Activated CD8-positive, alpha-beta memory T cell treated with anti-CD3 and anti-CD28 coated beads for 48 hours (primary cell): ENCODE measurements at places on chromosomes 6 and 20.

DNA sequence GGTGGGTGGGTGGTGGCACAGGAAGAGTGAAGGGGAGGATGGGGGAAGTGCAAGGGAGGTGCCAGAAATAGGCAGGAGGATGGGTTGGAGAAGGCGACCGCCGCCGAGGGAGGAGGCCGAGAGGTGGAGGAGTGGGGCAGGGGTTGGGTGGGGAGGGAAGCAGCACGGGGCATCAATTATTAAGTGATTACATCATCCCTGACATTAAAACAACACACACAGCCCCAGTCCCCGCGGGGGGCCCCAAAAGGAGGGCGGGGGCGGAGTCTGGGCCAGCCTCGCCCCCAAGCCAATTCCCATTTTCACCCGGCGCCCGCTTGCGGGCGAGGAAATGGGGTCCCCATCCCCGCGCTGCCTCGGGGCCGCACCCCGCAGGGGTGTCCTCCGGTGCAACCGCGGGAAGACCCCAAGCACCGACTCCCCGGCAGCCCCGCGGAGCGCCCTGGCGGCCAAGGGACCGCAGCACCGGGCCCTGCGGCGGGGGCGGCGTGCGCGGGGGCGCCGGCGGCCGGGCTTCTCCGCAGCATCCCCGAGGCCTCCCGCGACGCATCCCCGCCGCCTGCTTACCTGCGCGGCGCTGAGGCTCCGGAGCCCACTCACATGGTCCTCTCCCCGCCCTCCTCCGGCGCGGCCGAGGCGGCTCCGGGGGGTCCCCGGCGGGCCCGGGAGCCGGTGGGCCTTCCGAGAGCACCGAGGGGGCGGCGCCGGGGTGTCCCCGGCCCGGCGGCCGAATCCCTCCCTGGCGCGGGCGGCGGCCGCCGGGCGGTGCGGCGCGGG is 663 bp downstream of the FYN start:
- no peak for DNase-seq

- no peak for DNase-seq
Measured at GRCh38 chr20:59600472-59600871, 3.9 kb upstream of the PHACTR3 start.

DNA sequence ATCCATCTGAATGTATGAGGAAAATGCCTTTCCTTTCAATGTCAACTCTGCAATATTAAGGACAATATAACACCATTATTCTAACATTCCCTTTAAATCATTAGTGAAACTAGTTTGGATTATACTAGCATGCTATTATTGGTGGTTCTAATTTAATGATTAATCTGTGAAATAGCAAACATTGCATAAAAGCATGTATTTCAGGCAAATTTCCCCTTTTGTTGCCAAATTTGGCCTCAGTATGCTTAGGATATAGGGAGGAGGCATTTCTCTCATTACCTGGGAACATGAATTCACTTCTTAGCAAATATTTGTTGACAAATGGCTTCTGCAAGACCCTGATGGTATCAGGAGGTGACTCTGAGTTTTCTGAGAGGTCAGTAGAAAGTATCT is 1.6 kb downstream of the TPMT start:
- DNase-seq, result no peak

DNA sequence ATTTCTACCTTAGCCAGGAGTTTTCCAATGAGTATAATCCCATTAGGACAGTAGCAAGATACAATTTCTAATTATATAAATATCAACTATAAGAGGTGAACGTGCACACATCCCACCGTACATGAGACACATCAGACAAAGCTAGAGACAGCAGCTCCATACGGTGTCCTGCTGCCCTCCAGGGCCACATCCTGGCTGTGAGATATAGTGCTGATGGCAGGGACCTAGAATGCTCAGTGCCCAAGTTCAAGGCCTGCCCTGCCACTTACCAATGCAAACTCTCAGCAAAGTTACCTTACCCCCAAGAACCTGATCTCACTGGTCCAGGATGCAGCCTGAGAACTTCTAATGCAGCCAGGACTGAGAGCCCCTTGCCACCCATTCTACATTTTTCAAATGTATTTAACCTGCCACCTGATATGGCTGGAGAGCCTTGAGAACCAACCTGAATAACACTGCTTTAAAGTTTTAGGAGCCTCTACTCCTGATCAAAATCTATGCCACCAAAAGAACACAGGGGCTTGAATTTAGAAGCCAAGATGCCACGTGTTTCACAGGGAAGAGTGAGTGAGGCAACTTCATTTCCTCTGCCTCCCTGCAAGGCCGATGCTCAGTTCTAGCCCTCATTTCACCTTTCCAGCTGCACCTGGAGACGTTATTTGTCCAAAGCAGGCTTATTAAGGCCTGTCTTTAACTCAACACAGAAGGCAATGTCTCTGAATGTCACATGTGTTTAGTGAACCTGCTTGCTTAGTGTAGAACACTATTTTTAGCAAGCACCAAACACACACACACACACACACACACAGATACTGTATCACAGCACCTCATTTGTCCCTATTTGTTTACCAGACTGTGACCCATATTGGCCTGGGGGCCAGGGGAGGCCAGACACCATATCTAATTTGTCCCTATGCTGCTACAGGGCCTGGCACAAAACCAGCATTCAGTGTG is 6.1 kb downstream of the NFATC2 start:
- DNase-seq, result no peak

DNA sequence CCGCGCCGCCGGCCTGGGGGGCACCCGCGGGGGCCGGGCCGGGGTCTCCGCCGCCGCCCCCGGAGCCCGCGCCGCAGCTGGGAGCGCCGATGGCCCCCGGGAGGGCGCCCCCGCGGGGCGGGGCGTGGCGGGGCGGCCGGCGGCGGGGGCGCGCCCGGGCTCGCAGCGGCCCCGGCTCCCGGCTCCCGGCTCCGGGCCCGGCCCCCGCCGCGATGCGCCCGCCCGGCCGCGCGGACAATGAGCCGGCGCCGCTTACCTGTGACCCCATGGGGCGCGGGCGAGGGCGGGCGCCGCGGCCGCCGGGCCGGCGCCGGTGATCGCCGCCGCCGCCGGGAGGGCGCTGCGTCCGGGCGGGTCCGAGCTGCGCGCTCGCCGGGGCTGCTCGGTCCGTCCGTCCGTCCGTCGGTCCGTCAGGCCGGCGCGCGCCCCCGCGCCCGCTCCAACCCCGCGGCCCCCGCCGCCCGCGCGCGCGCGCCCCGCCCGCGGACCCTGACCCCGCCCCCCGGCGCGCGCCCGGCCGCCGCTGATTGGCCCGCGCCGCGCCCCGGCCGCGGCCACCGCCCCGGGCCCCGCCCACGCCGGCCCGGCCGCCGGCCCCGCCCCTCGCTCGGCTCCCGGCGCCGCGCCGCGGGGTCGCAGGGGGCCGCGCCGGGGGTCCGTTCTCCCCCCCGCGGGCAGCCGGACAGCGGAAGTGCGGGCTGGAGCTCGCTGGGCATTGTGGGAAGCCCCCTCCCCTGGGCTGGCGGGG is at the start of gene ZBTB46:
Gene ZBTB46, minus strand, starts transcription at position 424 of the 748 bp plus-strand sequence. CDS start 40,507 bp downstream, outside the sequence.
- DNase-seq, result no peak

DNA sequence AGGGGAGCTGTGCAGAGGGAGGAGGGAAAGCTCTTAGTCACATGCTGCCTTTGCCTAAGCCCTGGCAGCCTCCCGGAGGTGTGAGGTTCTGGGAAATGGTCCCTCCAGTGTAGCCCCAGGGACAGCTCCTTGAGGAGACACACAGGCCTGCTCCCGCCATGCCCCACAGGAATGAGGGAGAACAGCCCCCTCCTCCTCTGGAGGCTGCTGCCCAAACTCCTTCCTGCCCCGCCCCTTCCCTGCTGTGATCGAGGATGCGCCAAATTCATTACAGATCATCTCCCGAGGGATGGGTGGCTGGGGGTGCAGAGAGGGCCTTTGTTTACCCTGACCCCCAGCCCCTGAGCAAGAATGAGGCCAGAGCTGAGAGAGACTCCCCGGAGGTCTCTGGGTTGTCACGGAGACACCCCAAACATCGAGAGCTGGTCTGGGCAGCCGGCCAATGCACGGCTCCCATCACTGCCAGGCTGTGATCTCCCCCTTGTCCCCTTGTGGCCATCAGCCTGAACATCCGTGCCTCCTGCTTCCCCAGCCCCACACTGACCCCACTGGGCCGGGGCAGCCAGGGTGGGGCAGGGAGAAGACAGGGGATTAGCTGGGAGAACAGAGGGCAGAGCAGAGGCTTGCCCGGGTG is 8.4 kb downstream of the CYP21A2 start:
- no peak for DNase-seq
